ENCODE measurements at places on chromosomes 13 and 19.

DNA sequence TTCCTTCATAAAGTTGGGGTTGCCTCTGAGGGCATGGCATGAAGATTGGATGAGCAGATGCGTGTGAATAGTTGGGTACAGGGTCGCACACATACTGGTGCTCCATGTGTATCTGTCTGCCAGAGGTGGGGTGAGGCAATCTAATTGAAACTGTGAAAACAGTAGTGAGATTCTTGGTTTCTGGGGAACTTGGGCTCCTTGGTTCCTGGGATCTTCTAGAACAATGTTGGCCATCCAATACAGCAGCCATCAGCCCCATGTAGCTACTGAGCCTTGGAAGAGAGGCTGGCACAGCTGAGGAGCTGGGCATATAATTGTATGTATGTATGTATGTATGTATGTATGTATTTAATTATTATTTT lies 616 bp downstream of the FCHO1 start:
- no peak for DNase-seq

DNA sequence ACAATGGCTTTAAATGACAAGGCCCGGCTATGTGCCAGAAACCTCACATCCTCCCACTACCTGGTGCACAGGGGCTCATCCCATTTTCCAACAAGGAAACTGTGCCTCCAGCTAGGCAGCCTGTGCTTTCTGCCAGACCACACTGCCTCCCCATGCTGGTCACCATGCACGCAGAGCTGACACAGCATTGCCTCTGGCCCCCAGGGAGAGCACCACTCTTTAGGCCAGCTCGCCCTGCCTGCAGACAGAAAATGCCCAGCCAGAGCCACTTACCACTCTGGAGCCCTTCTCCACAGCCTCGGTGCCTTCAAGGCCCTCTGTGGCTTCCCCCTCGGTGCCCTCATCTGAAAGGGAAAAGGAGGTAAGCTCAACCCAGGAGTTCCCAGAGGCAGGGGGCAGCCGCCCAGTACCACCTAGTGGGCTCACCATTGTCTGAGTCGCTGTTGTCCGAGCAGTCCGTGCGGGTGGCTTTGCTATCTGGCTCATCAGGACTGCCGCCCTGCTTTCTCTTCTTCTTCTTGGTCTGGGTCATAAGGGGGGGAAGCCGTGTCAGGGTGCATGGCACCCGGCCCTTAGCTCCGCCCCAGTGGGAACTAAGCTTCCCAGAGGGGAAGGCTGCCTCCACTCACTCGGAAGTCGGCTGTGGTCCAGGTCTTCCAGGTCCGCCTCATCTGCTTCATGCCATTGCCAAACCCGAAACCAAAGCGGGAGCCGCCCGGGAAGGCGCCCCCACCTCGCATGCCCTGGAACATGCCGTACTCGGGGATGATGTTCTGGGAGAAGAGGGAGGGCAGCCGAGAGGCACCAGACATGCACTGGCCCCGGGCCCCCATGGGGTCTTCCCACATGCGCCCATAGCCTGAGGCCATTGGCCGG lies 18.0 kb downstream of the AKAP8L start:
- DNase-seq, result no peak

DNA sequence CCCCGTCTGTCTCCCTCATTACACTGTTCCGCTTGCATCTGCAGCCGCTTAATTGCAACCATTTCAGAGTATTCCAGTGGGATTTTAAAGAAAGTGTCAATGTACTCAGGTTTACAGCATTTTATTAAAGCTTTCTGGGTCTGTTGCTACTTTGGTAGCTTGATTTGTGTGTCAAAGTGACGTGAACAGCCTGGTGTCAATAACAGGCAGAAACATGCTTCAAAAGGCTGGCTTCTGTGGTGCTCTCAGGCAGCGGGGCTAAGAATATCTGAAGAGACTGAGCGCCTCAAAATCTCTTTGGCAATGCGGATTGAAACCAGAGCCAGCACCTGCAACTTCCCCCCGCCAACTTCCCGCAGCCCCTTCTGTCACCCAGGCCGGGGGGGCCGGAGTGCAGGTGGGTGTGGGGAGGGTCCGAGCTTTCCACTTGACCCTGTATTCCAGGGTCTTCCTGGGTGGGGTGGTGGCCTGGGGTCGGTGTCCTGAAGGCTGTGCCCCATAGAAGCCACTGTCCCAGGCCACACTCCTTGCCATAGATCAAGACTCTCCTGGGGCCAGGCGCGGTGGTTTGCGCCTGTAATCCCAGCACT lies 81.2 kb downstream of the KDM4B start:
- no peak for DNase-seq

DNA sequence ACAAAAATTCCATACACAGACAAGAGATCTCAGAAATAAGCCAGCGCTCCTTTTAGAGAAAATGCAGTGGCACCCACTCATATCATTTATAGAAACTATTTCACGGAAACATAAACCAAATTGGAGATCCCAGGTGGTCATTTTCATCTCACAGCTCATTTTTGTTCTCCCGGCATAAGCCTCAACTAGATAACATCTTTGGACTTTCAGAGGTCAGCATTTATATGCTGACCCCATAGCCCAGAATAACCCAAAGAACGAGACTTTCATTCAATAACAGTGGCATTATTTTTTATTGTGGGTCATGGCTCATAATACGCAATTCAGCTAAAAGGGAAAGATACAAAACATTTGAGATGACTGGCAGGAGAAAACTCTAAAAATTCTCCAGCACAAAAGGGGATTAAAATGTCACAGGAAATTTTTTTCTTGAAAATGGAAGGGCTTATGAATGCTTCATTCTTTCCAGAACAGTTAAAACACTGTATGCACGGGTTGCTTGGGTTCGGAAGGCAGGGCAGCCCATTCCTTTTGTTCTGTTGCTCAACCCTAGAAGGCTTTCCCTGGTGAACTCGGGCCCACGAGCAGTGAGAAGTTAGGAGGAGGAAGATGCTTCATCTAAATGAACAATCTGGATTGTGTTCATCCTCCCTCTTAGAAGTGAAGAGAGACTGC lies 24.0 kb downstream of the STARD13 start:
- no peak for DNase-seq

- DNase-seq, result no peak
Observed at GRCh38 chr13:20006206-20006605, 47.7 kb downstream of the ZMYM2 start.

DNA sequence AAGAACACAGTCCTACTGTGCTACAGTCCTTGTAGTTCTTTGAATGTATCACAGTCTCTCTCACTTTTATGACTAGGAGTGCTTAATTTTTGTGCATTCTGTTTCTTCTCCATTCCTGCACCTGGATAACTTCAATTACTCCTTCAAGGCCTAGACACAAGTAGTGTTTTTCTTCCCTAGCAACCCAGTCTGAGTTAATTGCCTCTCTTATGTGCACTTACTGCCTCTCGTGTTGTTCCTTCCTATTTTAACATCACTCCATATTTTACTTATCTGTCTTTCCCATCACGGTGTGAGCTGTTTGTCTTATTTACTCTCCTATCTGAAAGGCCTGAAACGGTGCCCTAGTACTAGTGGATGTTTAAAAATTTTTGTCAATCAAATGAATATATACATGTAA lies 101.5 kb downstream of the HS6ST3 start:
- DNase-seq, result no peak

All from NCI-H2029 (cell line).